ENCODE measurements at places on chromosomes 13 and 19.

DNA sequence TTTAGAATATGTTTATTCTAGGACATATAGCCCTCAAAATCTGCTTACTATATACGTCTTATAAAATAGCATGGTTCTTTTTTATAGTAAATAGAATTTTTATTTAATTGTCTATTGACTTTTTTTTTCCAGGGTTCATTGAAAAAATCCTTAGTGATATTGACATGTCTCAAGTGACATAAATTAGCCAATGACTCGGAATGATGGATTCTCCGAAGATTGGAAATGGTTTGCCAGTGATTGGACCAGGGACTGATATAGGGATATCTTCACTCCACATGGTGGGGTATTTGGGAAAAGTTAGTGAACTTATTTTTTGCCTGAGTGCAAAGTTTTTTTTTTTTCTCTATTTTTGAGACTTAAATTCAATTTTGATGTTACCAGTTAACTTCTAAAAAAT is 3.2 kb downstream of the USPL1 start:
- DNase-seq, result no peak

GRCh38 chr19:29676586-29676985 is 11.3 kb downstream of the PLEKHF1 start:
- DNase-seq, result no peak

DNA sequence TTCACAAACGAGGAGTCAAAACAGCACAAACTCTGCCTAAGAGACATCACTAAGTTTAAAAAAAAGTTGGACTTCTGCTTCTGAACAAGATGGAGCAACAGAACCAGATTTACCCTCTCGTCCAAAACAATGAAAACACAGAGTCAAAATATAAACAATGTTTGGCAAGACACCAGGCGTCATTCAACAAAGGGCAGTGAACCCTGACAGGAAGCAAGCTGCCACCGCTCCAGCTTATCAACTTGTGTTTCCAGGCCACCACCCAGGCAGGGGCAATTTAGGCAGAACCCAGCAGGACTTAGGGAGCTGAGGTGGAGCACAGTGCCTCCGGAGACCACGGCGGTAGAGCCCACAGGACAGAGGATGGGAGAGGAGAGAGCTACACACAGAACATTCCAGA is 8.6 kb upstream of the NAPA start:
- no peak for DNase-seq

DNA sequence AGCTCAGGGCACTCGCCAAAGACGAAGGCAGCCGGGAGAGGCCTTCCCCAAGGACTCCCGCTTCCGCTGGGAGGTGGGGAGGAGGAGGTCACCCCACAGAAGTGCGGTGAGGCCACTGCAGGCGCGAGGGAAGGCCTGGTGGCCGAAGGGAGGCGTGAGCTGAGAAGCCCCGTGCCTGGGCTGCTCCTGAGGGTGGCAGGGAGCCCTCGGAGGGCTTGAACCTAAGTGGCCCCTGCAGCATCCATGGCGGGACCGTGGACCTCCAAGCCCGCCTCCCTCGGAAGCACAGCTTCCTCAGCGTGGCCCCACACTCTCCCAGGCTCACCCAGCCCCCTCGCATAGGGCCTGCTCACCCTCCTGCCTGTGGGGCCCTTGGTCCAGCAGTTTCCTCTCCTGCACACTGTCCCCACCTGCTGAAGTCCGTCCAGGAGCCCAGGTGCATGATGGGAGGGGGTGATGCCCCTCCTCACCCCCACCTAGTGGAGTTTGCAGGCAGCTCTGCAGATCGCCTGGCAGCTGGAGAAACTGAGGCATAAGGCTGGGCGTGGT is 25.9 kb downstream of the EFNA2 start:
- no peak for DNase-seq

DNA sequence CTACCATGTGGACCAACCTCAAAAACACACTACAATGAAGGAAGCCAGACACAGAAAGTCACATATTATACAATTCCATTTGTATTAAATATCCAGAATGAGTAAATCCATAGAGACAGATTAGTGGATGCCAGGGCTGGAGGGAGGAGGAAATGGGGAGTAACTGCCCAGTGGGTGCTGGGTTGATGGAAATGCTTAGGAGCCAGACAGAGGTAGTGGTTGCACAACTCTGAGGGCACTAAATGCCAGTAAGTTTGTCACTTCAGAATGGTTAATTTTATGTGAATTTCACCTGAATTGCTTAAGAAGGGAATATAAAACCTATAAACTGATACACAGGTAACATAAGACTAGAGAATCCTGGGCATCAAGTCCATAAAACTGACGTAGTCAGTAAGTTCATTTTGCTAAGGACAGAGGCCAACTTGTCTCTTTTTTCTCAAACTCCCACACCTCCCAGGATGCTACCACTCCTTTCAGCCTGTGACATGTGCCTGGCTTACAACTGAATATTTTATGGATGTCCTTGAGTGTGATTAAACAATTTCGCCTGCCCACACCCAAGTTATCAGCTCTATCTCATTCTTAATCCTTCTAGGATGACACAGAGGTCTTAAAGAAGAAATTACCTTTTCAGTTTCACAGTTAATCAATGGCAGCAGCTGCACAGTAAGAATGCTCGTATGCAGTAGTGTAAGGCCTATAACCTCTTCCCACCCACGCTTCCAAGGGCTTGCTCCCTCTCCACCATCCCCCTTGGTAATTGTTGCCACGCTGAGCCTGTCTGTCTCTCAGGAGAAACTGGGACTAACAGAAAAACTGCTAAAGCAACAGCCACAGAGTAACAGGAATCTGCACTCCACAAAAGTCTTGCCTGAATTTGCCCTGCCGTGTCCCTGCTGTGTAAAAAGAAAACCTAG is 5.9 kb upstream of the MLNR start:
- DNase-seq, result no peak

DNA sequence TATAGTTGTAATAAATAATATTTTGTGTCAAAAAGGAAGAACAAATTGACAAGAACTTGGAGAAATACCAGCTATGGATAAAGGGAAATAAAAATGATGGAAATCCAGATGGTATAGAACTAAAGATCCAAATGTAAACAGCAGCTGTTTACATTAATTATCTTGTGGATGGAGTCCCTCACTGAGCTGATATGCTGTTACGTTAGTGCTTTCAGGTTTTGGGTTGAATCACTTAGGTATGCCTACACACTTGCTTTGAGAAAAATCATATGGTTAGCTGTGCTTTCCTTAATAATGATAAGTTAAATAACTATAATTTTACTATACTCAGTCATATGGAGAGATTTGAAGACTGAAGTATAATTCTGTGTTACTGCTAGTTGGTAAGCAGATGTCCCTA is 27.7 kb downstream of the WASF3 start:
- DNase-seq, result no peak

DNA sequence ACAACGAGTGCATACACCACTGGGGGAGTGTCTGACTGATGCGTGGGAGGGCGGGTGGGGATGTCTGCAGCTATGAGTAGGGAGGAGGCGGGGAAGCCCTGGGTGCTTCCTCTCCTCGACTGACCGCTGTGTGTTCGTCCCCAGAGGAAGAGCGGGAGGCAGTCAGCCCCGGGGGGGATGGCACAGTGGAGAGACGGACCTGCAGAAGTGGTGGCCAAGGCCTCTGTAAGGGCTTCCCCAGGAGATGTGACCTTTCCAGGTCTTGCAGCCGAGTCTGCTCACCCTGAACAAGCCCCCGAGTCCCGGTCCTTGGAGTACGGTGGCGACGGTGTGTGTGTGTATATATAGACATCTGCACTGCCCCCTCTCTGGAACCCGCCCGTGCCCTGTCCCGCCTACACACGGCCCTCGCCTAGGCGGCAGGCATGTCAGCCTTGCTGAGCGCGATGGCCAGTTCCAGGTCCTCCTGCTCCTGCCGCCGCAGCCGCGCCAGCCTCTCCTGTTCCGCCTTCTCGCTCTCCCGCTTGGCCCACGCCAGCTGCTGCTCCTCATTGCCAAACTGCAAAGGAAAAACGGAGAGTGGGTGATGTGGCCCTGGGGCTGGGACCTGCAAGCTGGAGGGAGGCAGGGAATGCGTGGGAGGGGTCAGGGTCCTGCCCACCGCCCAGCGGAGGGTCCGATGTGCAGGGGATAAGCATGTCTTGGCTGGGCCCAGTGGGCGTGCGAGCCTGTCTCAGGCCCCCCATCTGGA is 30.8 kb downstream of the KLF2 start:
- DNase-seq, result no peak

DNA sequence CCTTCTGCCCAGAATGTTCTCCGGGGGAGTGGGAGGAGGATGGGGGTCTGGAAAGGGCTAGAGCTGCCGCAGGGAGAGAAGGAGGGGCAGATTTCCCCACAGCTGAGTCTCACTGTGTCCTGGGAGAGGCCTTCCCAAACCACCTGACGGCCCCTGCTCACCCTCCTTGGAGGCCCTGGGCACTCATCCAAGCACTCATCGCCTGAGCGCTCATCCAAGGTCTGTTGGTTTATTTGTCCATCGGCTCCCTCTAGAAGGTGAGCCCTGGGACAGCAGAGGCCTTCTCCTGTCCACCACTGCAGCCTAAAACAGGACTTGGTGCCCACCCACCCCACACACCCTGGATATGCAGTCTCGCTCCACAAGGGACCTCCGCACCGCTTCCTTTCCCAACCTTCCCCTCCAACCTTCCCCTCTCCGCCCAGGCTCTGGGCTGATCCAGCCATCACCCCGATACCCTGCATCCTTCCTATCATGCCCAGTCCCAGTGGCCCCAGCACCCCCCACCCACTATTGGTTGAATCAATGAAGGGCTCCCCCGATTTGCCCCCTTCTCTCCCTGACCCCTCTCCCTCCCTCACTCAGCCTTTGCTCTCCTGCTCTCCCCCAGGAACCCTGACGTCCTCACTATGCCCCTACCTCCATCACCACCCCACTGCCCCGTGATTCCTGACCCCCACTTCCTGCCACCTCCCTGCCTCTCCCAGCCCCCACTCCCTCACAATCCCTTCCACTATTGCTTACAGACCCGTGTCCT is 1.7 kb downstream of the UBXN6 start:
- peak; percentile 65 for DNase-seq

DNA sequence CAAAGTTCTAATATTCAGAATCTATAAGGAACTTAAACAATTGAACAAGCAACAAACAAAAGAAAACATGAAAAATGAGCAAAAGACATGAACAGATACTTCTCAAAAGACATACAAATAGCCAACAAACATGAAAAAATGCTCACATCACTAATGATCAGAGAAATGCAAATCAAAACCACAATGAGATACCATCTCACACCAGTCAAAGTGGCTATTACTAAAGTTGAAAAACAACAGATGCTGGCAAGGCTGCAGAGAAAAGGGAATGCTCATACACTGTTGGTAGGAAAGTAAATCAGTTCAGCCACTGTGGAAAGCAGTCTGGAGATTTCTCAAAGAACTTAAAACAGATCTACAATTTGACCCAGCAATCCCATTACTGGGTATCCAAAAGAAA is 74.3 kb downstream of the CRYL1 start:
- no peak for DNase-seq

DNA sequence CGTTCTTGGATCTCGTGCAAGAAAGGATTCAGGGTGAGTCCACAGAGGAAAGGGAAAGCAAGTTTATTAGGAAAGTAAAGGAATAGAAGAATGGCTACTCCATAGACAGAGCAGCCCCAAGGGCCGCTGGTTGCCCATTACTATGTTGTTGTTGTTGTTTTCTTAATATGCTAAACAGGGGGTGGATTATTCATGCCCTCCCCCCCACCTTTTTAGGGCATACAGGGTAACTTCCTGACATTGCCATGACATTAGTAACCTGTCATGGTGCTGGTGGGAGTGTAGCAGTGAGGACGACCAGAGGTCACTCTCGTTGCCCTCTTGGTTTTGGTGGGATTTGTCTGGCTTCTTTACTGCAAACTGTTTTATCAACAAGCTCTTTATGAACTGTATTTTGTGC is 29.1 kb upstream of the PCDH9 start:
- no peak for DNase-seq

GRCh38 chr13:20378721-20379120 is 146.6 kb upstream of the GJB6 start:
- no peak for DNase-seq

DNA sequence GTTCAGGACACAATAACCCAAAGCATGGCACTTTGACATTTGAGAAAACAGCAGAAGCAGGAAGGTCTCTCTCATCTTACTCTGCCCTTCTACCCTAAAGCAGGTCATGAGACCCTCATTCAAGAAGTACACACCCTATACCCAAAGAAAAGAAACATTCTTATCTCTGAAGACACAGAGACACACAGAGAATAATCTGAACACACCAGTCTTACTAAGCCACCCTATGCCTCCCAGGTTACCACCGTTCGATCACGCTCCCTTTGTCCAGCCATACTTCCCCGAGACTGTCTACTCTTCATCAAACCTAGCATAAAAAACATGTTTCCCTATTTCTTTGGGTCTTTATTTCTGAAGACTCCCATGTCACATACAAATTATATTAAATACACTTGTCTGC is 66.5 kb upstream of the ANKRD10 start:
- DNase-seq, result no peak

GRCh38 chr13:106619688-106620555 is 52.0 kb upstream of the ARGLU1 start:
- DNase-seq, result peak; percentile 66

- DNase-seq, result peak; percentile 74
Observed at GRCh38 chr13:47901441-47901840, 99.6 kb downstream of the SUCLA2 start.

- DNase-seq, result peak; percentile 43
Observed at GRCh38 chr19:1266916-1267476, 2.1 kb upstream of the CIRBP start.

- DNase-seq, result peak; percentile 54
Observed at GRCh38 chr19:42295831-42296525, 6.0 kb upstream of the PRR19 start.

DNA sequence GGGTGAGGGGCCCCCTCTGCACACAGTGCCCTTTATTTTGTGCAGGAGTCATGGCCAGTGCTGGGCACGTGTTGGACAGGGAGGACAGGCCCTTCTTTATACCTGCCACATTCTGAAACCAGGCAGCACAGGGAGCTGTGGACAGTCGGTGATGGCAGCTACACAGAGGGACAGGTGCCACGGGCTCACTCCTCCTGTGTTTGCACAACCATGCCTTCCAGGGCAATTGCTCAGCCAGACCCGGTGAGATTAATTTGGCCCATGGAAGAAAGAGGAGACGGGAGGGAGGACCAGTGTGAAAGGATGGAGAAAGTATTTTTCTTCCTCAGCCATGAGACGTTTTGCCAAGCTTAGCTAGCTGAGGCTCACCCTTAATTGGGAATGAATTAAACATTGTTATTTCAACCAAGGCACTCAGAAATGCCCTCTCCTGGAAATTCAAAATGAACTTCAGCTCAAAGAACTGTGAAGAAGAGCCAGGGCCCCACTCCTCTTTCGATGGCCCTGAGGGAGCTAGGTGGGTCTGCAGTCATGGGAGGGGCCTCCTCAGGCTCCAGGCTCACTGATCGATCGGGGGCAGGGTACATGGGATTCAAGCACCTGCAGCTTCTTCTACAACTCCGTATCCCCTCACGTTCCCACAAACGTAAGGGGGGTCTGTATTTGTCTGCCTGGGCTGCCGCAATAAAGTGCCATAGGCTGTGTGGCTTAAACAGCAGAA is 41.2 kb downstream of the SHISA2 start:
- DNase-seq, result no peak

DNA sequence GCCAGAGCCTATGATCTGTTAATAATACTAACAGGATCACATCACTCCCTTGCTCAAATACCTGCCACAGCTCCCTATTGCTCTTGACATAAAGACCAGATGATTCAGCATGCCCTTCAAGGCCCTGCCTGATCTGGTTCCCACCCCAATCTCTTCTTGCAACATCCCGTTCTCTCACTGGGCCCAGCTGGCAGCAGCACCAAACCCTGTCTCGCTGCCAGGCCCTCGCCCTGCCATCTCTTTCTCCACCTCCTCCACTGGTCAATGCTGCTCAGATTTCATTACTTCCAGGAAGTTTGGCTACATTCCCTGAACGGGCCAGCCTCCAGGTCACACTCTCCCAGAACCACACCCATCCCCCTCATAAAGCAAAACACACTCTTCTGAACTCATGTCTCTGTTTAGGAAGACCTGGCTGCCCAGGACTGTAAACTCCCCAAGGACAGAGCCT is 8.6 kb upstream of the BCAT2 start:
- peak; percentile 36 for DNase-seq
